Stimulated activated CD4-positive, alpha-beta T cell treated with anti-CD3 and anti-CD28 coated beads, Interleukin-1b, Interleukin-23, amount 100 ng/mL, for 1 hour (primary cell): ENCODE measurements at places on chromosomes 6 and 20.

DNA sequence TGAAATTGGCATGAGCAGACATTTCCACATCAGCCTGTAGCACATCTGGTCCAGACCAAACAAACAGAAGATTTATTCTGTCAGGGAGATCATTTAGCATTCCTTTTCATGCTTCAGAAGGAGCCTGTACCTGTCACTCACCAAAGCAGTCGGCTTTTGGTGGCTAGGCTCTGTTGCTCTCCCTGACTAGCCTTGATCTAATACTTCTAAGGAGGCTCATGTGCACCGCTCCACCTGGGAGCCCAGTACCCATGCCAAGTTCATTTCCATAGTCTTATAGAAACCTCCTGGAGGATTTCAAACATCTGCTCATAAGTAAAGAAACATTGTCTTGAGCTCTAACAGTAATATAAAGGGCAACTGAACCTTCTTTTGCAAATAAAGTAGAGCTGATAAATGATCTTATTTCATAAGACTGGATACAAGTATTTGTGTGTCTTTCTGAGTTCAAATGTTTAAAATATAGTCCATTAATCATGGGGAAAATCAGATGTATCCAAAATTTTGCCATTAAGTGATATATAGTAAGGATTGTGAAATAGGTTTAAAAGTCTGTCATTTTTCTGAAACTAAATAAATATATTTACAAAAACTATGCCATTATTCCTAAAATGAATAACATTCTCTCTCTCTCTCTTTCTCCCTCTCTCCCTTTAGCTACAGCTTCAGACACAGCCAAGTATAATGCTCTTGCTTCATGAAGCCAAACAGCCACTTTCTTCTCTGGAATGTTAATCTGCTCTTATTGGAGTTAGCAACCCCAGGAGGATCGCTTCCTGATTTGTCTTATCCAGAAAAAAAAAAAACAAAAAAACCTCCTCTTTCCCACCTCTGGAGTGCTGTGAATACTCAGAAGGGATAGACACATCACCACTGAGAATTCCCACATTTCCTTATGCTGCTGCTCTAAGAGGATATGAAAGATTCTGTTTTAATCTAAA, 192.7 kb upstream of the TFAP2D start:
- no peak for DNase-seq

DNA sequence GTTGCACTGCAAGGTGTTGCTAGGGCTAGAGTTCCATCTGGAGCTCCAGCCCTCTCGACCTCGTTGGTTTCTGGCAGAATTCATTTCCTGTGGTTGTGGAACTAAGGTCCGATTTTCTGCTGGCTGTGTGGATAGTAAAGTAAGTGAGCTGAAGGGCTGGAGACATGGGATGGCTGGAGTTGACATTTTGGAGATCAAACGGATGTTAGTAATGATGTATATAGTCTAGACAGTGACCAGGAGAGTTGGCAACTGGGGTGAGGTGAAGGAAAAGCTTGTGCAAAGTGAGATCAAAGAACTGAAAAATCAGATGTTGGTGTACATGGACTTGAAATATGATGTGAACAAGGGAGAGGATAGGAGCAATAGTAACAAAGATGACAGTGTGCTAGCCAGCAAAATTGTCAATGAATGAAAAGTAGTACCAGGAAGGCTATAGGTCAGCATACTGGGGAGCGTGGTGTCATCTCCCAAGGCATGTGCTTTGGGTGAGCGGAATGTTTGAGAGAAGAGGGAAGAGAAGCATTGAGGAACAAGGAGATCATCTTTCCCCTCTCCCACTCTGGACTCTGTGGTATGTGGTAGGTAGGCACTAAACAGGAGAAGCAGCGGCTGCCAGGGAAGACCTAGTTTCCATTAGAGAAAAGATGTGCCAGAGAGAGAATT, 7.8 kb downstream of the QRSL1 start:
- no peak for DNase-seq

DNA sequence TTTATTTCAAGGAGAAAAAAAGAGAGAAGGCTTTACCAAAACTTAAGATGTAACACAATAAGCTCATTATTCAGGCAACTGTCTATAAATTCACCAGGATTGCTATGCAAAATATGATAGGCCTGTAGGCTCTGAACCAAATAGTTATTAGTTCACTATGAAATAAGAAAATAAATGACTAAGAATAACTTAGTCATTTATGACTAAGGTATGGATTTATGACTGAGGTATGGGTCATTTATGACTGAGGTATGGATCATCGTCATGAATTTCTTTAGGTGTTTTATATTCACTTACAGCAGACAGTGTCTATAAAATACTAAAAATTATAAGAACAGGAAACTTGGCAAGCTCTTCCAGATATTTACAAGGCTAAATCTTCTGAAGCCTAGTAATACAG, 52.1 kb upstream of the SNX9 start:
- DNase-seq, result no peak

- no peak for DNase-seq
These were observed 167.6 kb downstream of the THBS2 start for GRCh38 chr6:169086020-169086419.

GRCh38 chr6:43455531-43456428, at the start of gene DLK2:
TSS of gene DLK2 (minus strand) at chr6:43455548. CDS start at chr6:43454825, 723 bp downstream.
- DNase-seq, result no peak
